ENCODE measurements at places on chromosomes 13 and 19.

GRCh38 chr19:4539169-4539692 is 605 bp downstream of the LRG1 start:
- no peak for DNase-seq

DNA sequence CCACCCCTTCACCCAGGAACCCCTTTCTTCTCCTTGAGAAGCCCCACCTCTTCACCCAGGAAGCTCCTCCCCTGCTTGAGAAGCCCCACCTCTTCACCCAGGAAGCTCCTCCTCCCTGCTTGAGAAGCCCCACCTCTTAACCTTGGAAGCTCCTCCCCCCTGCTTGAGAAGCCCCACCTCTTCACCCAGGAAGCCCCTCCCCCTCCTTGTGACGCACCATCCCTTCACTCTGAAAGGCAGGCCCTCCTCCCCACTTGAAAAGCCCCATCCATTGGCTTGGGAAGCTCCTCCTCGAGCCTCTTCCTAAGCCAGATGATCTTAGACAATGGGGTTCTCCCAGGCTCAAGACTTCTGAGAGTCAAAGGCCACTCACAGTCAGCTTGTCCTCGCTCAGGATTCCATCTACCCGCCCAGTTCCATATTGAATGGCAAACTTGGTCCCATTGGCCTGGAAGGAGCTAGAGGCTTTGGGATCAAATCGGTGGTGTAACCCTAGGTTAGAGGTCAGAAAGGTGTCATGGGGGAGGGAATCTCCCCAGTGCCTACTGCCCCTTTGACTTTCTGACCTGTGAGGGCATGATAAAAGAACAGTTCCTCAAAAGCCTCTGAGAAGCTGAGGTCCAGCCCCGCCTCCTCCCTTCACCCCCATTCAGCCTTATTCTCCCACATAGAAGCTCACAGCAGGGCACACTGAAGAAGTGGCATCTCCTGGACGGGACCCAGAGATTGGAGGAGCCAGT is 4.0 kb downstream of the NAPSA start:
- DNase-seq, result no peak

DNA sequence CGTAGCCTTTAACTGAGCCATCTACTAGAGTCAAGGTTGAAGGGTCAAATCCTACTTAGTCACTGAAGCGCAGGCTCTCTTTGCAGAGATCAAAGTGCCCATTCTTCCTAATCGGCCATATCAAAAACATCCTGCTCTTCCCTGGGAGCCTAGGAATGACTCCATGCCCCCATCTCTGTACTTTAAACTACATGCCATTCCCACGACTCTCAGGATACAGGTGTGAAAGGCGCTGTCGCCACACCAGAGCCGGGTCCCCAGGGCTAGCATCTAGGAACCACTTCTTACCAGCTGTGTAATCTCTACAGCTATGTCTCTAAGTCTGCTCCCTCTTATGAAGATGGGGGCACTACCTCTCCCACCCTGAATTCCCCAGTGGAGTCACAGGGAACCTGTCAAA is 22.3 kb downstream of the IRS2 start:
- DNase-seq, result no peak

- DNase-seq, result peak; percentile 5
Measured at GRCh38 chr19:13621413-13621812, 115.1 kb upstream of the CACNA1A start.

- DNase-seq, result no peak
Measured at GRCh38 chr13:70604448-70604847, 496.2 kb upstream of the KLHL1 start.

- DNase-seq, result no peak
Measured at GRCh38 chr13:97267418-97268059, 45.4 kb downstream of the MBNL2 start.

GRCh38 chr13:46668302-46668720 is 115.3 kb downstream of the LRCH1 start:
- no peak for DNase-seq

DNA sequence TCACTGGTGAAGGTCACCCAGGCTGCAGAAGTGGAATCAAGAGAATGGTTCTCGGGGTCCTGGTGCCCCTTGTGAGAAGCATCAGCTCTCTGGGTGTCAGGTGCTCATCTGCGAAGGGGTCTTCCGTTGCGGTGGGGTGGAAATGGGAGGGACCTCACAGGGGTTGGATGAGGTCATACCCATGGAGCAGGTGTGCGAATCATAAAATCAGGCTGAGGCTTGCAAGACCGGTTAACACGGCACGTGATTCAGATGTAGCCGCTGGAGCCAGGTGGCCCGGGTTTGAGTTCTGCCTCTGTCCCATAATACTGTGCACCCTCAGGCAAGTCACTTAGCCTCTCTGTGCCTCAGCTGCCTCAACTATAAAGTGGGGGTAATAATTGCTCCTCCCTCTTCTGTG is 3.9 kb upstream of the KLK15 start:
- DNase-seq, result no peak

DNA sequence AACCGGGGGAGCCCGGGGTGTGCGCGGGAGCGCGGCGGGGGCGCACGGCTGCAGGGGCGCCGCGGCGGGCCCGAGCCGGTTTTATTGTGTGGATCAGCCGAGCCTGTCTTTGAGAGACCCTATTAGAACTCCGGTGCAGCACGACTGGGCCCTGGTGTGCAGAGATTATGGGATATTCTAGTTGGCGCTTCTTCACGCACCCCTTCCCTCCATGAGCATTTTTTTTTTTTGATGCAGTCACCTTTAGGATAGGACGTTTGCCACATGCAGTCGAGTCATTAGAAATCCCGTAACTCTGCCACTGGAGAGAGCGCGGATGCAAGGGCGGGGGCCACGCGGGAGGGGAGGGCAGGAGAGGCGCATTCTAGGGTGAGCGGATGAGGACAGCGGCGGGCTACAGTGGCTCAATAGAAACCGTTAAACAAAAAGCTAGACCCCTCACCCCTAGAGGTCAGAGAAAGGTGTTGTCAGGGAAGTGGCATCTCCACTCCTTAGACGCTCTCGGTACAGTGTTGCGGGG is 3.7 kb downstream of the FGF9 start:
- DNase-seq, result no peak

- no peak for DNase-seq
Measured at GRCh38 chr19:47996230-47996727, 1.8 kb downstream of the ELSPBP1 start.

- DNase-seq, result no peak
Measured at GRCh38 chr19:38559428-38560401, 58.0 kb downstream of the MAP4K1 start.

- no peak for DNase-seq
Measured at GRCh38 chr13:80591976-80592740, 251.2 kb upstream of the SPRY2 start.

DNA sequence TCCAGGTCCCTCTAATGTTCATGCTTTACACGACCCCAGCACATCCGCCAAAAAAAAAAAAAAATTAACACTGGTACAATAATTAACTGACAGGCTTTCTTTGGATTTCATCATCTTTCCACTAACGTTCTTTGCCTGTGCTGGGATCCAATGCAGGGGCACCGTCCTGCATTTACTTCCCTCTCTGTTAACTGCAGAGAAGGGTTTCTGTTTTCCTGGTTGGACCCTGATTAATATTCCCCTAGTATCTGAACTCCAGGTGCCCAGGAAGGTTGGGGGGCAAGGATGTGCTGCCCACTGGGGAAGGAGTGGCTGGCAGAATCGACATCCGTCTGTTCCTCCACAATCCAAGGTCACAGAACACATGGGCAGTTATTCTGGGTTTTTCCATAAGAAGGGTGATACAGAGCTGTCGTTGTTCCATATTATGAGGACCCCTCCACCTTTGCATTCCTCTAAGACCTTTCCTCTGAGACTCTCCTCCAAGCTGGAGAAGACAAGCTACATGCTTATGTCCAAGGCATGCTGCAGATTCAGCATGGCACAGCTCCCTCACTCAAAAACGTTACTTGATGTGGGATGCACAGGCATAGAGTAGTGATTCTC is 4.5 kb upstream of the LAIR1 start:
- no peak for DNase-seq

GRCh38 chr19:43584484-43584883 is 8.9 kb downstream of the PINLYP start:
- DNase-seq, result no peak

GRCh38 chr13:65826657-65827056 is 1403.5 kb downstream of the PCDH9 start:
- no peak for DNase-seq

DNA sequence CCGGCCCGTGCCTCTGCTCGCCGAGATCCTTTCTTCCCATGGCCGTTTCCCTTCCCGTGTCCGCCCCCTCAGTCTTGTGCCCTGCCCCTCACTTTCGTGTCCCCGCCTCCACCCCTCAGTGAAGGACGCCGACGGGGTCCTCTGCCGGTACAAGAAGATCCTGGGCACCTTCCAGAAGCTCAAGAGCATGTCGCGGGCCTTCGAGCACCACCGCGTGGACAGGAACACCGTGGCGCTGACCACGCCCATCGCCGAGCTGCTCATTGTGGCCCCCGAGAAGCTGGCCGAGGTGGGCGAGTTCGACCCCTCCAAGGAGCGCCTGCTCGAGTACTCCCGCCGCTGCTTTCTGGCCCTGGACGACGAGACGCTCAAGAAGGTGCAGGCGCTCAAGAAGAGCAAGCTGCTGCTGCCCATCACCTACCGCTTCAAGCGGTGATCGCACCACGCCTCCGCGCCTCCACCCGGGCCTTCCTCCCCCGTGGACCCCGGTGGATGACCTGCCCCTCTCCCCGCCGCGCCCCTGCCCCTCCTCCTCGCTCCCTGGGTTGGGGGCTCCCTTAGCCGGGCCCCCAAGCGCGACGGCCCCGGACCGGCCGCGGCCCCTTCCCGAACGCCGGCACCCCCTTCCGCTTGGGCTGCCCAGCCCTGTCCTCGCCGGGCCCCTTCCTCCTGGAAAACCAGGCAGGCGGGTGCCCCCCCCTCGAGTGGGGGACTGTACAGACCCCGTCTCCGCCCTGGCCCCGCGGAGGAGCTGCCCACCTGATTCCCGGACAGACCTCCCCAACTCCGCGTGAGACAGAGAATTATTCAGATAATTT is 2.3 kb upstream of the U2AF2 start:
- no peak for DNase-seq

GRCh38 chr13:102628559-102628958 is 31.8 kb downstream of the TPP2 start:
- no peak for DNase-seq

DNA sequence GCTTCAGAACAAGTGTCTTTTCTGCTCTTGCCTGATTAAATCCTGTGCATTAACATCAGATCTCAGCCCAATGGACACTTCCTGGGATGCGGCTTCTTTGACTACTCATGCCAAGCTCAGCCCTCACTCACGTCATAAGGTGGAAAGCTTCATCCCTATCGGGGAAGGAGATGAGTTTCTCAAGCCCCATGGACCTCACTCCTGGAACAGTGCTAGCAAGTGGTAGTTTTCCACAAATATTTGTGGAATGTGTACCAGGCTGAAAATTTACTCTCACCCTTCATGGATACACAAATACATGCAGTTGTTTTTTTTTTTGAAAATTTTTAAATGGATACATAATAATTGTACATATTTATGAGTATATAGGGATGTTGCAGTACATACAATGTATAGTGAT is 34.6 kb upstream of the FARP1 start:
- DNase-seq, result no peak

- DNase-seq, result no peak
Measured at GRCh38 chr13:98407575-98407974, 169.3 kb downstream of the STK24 start.

DNA sequence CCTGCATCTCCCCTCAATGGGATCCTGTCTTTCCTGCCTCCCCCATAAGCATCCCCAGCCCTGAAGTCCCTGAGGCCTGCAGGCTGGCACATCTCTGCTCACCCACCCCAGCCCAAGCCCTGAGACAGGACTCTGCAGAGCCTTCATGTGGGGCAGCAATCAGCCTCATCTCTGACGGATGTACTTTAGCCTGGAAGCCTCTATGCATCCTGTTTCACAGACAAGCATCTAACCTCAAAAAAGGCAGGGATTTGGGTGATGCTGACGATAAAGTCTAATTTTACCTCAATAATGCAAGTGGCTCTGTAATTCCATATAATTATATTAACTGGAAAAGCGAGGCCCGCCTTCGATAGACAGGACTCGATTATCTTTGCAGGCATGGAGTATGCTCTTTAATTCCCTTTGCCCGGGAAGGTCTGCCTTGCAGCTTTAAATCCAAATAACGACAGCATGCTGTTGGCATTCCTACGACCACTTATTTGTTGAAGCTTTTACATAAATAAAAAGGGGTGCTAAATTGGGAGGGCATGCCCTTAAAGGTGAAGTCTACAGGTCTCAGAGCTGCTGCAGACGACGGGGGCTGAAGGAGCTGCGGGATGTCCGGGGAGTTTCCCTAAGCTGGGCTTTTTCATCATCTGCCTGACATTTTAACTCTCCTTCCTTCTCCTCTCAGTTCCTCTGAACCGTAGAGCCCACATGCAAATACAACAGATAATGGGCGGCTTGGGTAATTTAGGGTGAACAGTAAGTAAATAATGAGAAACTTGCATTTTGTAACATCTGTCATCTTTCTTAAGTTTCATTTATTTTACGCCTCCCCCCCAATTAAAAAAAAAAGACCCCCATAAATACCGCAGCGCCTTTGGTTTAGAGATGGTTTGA is 211.5 kb downstream of the URI1 start:
- no peak for DNase-seq

- DNase-seq, result no peak
Measured at GRCh38 chr13:39363382-39363772, 239.6 kb downstream of the LHFPL6 start.

GRCh38 chr13:109651854-109652253 is 134.5 kb downstream of the IRS2 start:
- DNase-seq, result no peak

- no peak for DNase-seq
Measured at GRCh38 chr19:17580470-17581144, 25.2 kb downstream of the COLGALT1 start.

GRCh38 chr13:20073775-20074174 is 87.1 kb downstream of the GJA3 start:
- DNase-seq, result no peak

- no peak for DNase-seq
Measured at GRCh38 chr13:51861723-51862300, at the start of gene CCDC70. Gene CCDC70 (plus strand): TSS chr13:51861969. CDS start chr13:51865412, 3,443 bp downstream.

GRCh38 chr19:10279737-10280442 is 6.9 kb upstream of the ICAM4 start:
- no peak for DNase-seq

GRCh38 chr13:98105929-98106336 is 37.0 kb upstream of the FARP1 start:
- DNase-seq, result no peak

All from stimulated activated CD4-positive, alpha-beta T cell treated with anti-CD3 and anti-CD28 coated beads, Interleukin-1b, Interleukin-23, amount 100 ng/mL, for 1 hour (primary cell).